Lower lobe of right lung (tissue), 2 donors: ENCODE measurements at places on chromosomes 12 and 14. TPM values are rescaled to one million over a fixed set of nuclear protein-coding genes. Genes with fewer than 3 reads are reported as not detected.

HCAR1 gene
- total RNA-seq, result 1.6 TPM

ALDH2 gene
- 499 TPM for total RNA-seq

MIP gene
- not detected for total RNA-seq

LALBA gene
- not detected for total RNA-seq

KLRD1 gene
- total RNA-seq, result 13.6 TPM

CRACR2A gene
- total RNA-seq, result 7.9 TPM

GLT8D2 gene
- 10.5 TPM for total RNA-seq

GRCh38 chr12:82964446-82964845, 277.7 kb downstream of the TMTC2 start:
- no peaks in the 10 kb centered on the region for H3K27me3 ChIP-seq
- H3K27ac ChIP-seq, result no peak overlapping the region
- no peak overlapping the region for H3K4me3 ChIP-seq

GRCh38 chr14:29518335-29518734, 409.3 kb downstream of the PRKD1 start:
- no peak overlapping the region for H3K27ac ChIP-seq
- no peak for DNase-seq
- no peaks in the 10 kb centered on the region for H3K4me1 ChIP-seq
- no peak overlapping the region for H3K4me3 ChIP-seq
- H3K27me3 ChIP-seq, result no peaks in the 10 kb centered on the region
- no peaks in the 10 kb centered on the region for H3K36me3 ChIP-seq

GRCh38 chr12:120659151-120659525, 18.7 kb downstream of the CABP1 start:
- DNase-seq, result no peak
- no peaks in the 10 kb centered on the region for H3K36me3 ChIP-seq
- no peak overlapping the region for H3K4me3 ChIP-seq
- H3K27me3 ChIP-seq, result no peaks in the 10 kb centered on the region
- H3K27ac ChIP-seq, result no peak overlapping the region

GRCh38 chr12:81949841-81950308, 190.7 kb upstream of the PPFIA2 start:
- H3K4me1 ChIP-seq, result no peaks in the 10 kb centered on the region
- no peak overlapping the region for H3K4me3 ChIP-seq
- H3K36me3 ChIP-seq, result no peaks in the 10 kb centered on the region
- no peak overlapping the region for H3K27ac ChIP-seq
- H3K27me3 ChIP-seq, result no peaks in the 10 kb centered on the region

GRCh38 chr12:128444598-128444997, 177.6 kb downstream of the TMEM132C start:
- DNase-seq, result no peak
- H3K27ac ChIP-seq, result no peak overlapping the region
- no peaks in the 10 kb centered on the region for H3K4me1 ChIP-seq
- H3K27me3 ChIP-seq, result no peaks in the 10 kb centered on the region
- H3K4me3 ChIP-seq, result no peak overlapping the region

DNA sequence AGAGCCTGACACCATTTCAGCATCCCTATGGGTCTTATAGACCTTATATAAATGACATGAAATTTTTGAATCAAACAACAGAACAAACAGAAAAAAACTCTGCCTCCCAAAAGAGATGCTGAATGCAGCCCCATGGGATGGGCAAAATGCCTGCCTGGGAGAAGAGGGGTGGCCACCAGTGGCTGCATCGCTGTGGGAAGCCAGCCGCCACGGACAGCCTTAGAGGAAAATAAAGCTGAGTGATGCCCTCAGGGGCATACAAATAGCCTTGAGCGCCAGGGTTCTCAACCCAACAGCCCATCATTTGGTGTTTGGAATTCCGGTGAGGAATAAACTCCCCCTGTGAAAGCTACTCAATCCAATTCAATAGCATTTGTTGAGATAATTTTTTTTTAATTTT, 22.9 kb downstream of the SYNE3 start:
- no peaks in the 10 kb centered on the region for H3K27me3 ChIP-seq
- no peak for DNase-seq
- H3K4me1 ChIP-seq, result peaks cover 51% of the 10 kb centered on the region
- H3K36me3 ChIP-seq, result no peaks in the 10 kb centered on the region
- H3K4me3 ChIP-seq, result no peak overlapping the region

GRCh38 chr14:90091393-90091792, 29.6 kb downstream of the KCNK13 start:
- H3K4me3 ChIP-seq, result no peak overlapping the region
- DNase-seq, result no peak
- peaks cover 5% of the 10 kb centered on the region for H3K27me3 ChIP-seq
- no peaks in the 10 kb centered on the region for H3K36me3 ChIP-seq

GRCh38 chr14:97874394-97874793, 1077.2 kb downstream of the VRK1 start:
- H3K4me1 ChIP-seq, result no peaks in the 10 kb centered on the region
- no peaks in the 10 kb centered on the region for H3K27me3 ChIP-seq
- H3K36me3 ChIP-seq, result no peaks in the 10 kb centered on the region
- H3K4me3 ChIP-seq, result no peak overlapping the region

DNA sequence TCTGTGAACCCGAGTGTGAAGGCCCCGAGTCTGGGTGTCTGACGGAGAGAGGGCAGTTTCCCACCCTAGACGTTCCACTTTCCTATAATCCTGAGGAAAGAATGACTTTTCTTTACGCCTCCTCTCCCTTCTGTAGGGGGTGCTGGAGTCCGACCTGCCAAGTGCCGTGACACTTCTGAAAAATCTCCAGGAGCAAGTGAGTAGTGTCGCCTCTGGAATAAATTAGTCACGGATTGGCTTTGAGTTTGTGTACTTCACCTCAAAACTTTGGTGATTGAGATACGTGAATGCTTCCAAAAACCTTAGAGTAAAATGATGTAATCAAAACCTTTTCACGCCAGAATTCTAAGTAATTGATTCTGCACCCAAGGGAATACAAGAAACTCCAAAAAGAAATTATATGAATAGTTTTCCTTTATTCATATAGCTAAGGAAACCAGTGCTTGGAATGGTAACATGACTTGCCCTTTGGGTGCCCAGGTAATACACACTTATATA, 452 bp downstream of the NGDN start:
- no peak for DNase-seq
- peak overlapping the region; percentile 97 for H3K4me3 ChIP-seq
- H3K4me1 ChIP-seq, result peaks cover 16% of the 10 kb centered on the region
- H3K36me3 ChIP-seq, result peaks cover 44% of the 10 kb centered on the region

DNA sequence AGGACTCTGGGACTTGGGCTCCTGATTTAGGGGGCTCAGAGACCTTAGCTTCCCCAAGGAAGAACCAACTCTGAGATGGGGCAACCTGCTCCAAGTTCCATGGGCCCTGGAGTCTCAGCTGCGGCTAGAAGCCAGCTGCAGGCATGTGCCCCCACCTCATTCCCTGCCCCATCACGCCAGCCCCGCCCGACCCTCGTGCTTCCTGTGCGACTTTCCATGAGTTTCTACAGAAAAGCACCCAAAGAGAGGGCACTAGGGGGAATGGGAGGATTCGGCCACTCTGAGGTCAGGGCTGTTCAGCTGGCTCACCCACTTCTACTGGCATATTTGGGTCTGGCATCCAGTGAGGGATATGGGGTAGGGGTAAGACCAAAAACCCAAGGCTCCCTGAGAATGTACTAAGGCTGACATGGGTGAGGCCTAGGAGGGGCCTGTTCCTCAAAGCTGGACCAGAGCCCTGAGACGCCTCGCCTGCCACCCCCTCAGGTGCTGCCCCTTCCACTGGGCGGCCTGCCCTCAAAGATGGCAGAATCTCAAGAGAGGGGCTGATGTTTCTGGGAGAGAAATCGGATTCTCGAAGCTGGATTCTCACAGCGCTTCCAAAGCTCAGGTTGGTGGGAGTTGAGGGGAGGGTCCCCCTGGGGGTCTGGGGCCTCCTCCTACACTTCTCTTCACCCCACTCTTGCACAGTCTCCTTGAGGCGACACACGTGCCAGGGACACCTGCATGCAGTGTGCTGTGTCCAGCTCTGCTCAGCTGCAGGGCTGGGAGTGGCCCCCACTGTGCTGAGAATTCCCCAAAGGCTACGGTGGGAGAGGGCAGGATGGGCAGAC, 22.1 kb downstream of the FAIM2 start:
- DNase-seq, result peak; percentile 29
- H3K4me3 ChIP-seq, result no peak overlapping the region

GRCh38 chr12:30837595-30837994, 82.8 kb upstream of the CAPRIN2 start:
- no peak overlapping the region for H3K4me3 ChIP-seq
- DNase-seq, result no peak
- H3K27ac ChIP-seq, result no peak overlapping the region
- no peaks in the 10 kb centered on the region for H3K4me1 ChIP-seq
- peaks cover 9% of the 10 kb centered on the region for H3K27me3 ChIP-seq

GRCh38 chr12:47277972-47278448, 198.3 kb upstream of the AMIGO2 start:
- no peak overlapping the region for H3K4me3 ChIP-seq
- H3K36me3 ChIP-seq, result no peaks in the 10 kb centered on the region
- no peaks in the 10 kb centered on the region for H3K27me3 ChIP-seq
- H3K27ac ChIP-seq, result no peak overlapping the region
- DNase-seq, result no peak
- H3K4me1 ChIP-seq, result peaks cover 23% of the 10 kb centered on the region
